Sciatic nerve (tissue), 2 donors: ENCODE measurements at places on chromosomes 5 and 9. TPM values are rescaled to one million over a fixed set of nuclear protein-coding genes. Genes with fewer than 3 reads are reported as not detected.
A peak's percentile ranks its signal among the peaks of the same experiment; 100 is the strongest.

The MOB3B gene
- total RNA-seq: 14.9 TPM

The FAM78A gene
- total RNA-seq: 4.2 TPM

The NKD2 gene
- total RNA-seq: 0.89 TPM

The PTGES gene
- total RNA-seq: 23.3 TPM

The SPATA31E1 gene
- not detected for total RNA-seq

The CDH6 gene
- 24.5 TPM for total RNA-seq

- DNase-seq: peak; percentile 19
Measured at GRCh38 chr5:902129-902916, 9.6 kb downstream of the TRIP13 start.

GRCh38 chr5:151181818-151182523 lies 24.4 kb upstream of the ANXA6 start:
- DNase-seq: no peak

GRCh38 chr9:12722131-12722530 lies 28.9 kb downstream of the TYRP1 start:
- DNase-seq: no peak

DNA sequence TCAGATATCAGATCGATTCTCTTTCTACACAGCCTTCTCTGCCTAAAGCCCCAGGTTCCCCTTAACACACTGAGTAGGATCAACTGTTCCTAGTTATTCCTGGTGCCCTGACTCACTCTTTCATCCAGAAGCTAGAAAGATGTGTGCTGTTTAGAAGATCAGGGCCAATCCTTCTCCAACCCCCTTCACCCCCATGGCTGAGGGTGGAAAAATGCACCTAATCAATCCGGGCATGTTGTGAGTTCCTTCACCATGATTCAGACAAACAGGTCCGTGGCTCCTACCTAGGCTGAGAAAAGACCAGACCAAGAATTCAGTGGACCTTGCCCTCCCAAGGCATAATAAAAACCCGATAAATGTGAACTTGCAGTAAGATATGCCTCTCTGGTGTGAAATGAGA lies 85.4 kb upstream of the EQTN start:
- no peak for DNase-seq

DNA sequence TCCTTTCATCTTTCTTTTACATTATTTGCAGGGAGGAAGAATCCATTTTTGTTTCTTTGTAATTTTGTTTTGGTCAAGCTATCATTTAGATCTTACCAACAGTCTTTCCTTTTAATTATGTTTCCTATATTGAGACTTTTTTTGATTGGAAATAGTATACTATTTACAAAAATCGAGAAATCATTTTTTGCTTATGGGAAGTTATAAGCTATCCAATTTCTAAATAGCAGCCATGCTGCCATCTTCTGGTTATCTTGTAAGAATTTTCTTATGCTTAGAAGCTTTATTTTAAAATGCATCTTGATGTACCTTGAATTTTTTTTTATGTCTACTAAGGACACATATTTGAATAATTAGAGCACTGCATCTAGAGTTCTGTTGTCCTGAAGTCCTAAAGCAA lies 821.2 kb downstream of the PTPRD start:
- DNase-seq: no peak

DNA sequence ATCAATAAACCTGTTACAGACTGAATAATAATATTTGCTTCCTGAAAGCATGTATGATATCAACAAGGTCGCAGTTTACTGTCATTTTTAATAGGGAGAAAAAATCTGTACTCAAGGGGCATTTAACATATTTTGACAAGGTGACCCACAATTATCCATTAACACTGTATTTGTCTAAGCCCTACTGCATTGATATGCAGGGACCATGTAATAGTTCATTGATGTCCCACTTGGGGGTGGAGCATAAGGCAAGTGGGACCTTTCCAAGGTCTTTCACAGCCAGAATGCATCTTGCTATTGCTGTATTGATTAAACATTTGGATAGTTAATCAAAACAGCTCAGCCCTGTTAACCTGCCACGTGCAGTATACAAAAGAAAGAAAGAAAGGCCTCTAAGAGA lies 502.0 kb downstream of the NR2F1-AS1 start:
- no peak for DNase-seq

- no peak for DNase-seq
Measured at GRCh38 chr5:16809395-16810207, 126.5 kb downstream of the MYO10 start.

DNA sequence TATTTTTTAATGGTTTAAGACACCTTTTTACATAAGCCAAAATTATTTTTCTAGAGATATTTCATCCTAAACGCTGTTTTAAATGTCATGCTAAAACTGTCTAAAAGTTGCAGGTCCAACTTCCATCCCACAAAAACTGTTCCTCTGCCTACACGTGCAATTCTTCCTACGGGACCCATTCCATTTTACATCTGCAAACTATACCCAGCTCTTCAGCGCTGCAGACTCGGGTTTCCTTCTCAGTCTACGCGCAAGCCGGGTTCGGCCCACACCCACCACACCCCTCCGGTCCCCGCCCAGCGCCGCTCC lies 8.7 kb downstream of the RANBP6 start:
- DNase-seq: no peak

GRCh38 chr5:124372457-124372856 lies 374.0 kb downstream of the ZNF608 start:
- no peak for DNase-seq

DNA sequence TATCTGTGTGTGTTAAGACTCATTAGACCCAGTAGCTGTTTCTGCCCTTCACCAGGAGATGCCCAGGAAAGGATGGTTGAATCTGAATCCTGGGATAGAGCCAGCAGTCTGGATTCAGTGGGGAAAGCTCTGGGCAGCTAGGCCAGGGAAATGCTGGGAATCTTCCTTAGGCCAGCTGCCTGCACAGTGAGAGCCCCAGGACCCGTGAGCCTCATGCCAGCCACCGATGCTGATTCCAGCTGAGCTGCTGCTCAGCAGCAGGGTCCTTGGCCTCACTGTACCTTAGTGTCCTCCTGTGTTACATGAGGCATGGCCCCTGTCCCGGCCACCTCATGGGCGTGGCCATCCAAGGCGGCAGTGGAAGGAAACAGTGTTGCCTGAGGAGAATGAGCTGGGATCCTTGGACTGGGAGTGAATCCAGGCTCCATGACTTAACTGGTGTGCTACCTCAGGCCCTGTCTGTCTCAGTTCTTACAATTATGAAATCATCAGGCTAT lies 87.1 kb downstream of the AMBP start:
- DNase-seq: peak; percentile 39

DNA sequence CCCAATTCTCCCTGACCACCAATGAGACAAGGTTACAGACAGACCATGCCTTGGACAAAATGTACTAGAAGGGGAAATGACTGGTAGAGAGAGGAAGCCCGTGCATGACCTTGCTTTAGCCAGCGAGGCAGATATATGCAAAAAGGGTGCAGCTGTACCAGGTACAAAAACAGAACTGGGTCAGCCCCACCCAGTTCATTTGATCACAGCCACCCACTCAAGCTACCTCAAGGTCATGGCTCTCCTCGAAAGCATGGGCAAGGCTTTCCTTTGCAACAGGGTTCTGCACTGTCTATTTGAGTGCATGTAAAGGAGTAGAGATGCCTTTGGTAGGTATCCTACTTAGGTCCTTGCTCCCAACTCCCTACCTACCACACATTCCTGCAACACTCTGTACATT lies 33.3 kb downstream of the TLE1 start:
- DNase-seq: no peak

- DNase-seq: no peak
Measured at GRCh38 chr9:36609306-36609705, 36.6 kb downstream of the MELK start.

DNA sequence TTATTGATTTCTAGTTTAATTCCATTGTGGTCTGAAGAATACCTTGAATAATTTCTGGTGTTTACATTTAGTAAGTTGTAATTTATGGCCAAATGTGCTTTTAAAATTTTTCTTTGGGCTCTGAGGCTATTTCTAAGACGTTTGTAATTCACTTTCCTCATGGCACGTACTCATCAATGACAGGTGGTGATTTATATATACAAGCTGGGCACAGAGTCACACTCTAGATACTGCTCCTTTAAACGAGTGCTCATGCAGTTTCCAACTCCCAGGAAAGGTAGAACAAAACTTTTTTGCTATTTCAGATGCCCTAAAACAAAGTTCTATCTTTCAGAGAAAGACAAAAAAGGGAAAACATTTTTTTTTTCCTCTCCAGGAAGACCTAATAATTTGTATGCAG lies 146.9 kb downstream of the AUH start:
- no peak for DNase-seq

DNA sequence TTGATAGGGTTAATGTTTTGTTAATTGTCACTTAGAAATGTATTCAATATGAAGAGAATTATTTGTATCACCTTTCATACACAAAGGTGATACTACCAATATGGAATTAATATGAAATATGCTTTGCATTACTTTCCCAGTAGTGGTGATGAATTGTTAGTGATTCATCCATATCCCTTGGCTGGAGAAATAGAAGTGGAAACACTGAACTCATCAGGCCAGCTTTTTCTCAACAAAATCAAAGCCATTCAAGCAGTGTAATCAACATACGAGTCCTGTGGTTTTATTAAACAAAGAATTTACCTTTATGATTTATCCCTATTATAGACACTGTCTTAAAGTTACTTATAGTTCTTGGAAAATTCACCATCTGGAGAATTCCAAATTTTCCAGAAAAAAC lies 264.0 kb upstream of the MEF2C start:
- no peak for DNase-seq

DNA sequence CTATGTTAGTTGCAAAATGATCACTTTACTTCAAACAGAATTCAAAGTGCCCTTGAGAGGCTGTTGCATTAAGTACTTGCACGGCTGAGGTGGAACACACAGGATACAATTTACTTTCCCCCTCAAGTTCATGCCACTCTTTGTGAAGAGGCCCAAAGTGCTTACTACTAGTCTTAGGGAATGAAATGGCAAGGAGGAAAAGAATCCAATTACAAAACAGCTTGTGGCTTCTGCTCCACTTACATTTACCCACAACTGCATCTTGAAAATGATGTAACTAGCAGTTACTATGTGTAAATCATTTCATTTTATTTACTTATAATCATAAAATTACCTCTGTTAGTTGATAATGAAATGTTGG lies 14.6 kb downstream of the FOXD1 start:
- no peak for DNase-seq

- DNase-seq: peak; percentile 15
Measured at GRCh38 chr5:176748967-176749935, 61.1 kb upstream of the UNC5A start.

- DNase-seq: no peak
Measured at GRCh38 chr9:38092200-38092524, 23.1 kb upstream of the SHB start.
